ENCODE measurements at places on chromosomes 7 and 10.

DNA sequence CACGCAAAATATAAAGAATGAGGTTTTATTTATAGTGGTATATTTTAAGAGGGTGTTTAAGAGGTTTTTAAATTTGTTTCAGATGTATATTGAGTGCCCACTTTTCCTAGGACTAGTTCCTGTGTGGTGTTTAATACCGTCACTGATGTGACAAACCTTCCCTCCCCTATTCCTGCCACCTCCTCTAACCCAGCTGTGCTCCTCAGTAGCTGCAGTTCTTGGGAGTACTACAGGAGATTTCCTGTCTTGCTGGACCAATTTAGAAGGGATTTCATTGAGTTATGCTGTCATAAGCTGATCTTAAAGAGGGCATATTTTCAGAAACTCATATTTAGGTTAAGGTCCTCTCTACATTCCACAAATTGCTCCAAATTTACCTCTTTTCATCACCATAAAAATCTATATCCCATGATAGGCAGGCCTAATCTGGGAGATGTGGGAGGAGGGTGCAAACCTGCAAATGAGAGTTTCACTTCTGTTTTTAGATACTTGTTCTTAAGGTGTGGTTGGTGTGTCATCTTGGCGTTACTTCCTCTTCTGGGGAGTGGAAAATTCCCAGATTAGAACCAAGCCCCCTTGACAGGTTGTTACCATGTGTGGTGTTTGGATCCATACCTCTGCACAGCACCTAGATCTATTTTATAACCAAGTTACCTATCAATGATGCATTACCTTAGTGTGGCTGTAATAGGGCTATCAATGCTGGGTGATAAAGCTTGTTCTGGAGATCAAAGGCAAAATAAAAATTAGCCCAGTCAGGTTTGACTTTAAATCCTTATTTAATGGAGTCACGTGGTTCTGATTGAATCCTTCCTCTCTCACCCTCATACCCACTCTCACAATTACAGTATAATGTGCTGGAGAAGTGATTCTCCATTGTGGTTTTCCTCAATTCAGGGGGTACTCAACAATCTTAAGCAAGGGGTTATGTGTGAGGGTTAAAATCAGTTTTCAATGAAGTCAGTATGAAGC, 141.1 kb downstream of the CDK14 start:
- DNase-seq: no peak

DNA sequence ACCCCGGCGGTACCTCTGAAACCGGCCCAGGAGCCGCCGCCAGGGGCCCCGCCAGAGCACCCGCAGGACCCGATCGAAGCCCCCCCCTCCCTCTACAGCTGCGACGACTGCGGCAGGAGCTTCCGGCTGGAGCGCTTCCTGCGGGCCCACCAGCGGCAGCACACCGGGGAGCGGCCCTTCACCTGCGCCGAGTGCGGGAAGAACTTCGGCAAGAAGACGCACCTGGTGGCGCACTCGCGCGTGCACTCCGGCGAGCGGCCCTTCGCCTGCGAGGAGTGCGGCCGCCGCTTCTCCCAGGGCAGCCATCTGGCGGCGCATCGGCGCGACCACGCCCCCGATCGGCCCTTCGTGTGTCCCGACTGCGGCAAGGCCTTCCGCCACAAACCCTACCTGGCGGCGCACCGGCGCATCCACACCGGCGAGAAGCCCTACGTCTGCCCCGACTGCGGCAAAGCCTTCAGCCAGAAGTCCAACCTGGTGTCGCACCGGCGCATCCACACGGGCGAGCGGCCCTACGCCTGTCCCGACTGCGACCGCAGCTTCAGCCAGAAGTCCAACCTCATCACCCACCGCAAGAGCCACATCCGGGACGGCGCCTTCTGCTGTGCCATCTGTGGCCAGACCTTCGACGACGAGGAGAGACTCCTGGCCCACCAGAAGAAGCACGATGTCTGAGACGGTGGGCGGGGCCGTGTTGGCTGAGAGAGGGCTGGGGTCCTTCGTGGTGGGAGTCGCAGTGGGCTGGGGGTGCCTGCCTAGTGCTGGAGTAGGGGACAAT, 3.8 kb downstream of the REPIN1 start:
- DNase-seq: no peak

GRCh38 chr7:87452279-87452678, 23.2 kb downstream of the ABCB4 start:
- DNase-seq: no peak

GRCh38 chr7:1537535-1538412, 7.3 kb downstream of the MAFK start:
- peak; percentile 92 for DNase-seq

GRCh38 chr10:103276896-103277712, at the start of gene INA:
Gene INA (plus strand): TSS chr10:103277138. CDS start chr10:103277212, 74 bp downstream.
- DNase-seq: no peak

GRCh38 chr10:113263056-113263455, 289.8 kb upstream of the HABP2 start:
- no peak for DNase-seq

GRCh38 chr10:45555795-45556194, 116.8 kb downstream of the ZFAND4 start:
- no peak for DNase-seq

DNA sequence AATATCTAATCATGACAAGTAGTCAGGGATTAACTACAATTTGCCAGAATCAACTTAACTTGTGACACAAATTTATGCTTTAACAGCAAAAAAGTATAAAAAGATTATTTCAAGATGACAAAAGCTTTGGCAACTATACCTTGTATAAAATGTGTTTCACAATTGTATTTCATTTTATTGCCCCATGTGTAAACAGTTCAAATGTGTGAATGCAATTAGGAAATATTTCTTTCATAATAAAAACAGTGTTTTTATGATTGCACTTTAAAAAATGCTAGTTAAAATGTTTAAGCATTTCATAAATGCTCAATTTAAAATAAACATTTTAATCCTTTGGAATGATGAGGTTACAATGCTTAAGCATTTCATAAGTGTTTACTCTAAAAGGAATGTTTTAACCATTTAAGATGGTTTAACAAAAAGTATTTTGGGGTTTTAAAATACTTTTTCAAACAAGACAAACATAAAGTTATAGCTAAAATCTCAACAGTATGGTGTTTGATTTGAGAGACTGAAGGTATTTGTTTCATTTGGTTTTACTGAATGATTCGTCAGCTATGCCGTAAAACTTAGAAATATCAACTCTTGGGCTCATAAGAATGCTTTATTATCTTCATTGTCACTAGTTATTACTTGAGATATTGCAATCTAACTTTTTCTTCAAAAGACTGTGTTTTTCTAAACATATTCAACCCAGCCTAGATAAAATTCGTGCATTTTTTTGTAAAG, 50.1 kb downstream of the SFTPD start:
- DNase-seq: no peak

- peak; percentile 33 for DNase-seq
These were observed 834 bp downstream of the CDH23 start for GRCh38 chr10:71397296-71398212.

GRCh38 chr7:14691597-14692203, 210.9 kb downstream of the DGKB start:
- DNase-seq: peak; percentile 63

DNA sequence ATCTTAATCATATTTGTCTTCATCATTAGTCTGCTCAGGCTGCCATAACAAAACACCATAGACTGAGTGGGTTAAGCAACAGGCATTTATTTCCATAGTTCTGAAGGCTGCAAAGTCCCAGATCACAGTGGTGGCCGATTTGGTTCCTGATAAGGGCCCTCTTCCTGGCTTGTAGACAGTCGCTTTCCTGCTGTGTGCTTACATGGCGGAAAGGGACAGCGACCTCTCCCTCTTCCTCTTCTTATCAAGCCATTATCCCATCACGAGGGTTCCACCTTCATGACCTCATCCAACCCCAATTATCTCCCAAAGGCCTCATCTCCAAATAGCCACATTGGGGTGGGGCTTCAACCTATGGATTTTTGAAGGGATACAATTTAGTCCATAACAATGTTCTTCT, 84.0 kb downstream of the LYZL1 start:
- DNase-seq: no peak

- DNase-seq: no peak
These were observed 287.5 kb upstream of the KLF14 start for GRCh38 chr7:131021460-131021859.

GRCh38 chr7:103394566-103394965, 47.1 kb downstream of the PSMC2 start:
- no peak for DNase-seq

- DNase-seq: no peak
These were observed 44.8 kb upstream of the HPSE2 start for GRCh38 chr10:99280472-99280871.

DNA sequence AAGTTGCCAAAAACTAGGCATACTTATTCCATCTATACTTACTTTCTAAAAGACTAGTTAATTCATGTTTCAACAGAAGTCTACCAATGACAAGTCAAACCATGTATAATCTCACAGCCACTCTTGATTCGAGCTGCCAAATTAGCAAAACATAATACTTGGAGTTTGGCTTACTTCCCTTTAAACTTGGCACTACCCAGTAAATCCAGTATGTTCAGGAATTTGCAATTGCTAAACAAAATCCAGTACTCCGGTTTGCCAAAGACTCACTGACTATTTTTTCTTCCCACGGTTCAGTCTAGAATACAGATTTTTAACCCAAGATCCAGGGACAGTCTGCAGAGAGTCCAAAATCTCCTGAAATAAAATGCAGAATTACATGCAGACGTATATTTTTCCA, 4.6 kb downstream of the OAT start:
- no peak for DNase-seq

GRCh38 chr10:69726850-69727249, 74.9 kb upstream of the COL13A1 start:
- DNase-seq: no peak

DNA sequence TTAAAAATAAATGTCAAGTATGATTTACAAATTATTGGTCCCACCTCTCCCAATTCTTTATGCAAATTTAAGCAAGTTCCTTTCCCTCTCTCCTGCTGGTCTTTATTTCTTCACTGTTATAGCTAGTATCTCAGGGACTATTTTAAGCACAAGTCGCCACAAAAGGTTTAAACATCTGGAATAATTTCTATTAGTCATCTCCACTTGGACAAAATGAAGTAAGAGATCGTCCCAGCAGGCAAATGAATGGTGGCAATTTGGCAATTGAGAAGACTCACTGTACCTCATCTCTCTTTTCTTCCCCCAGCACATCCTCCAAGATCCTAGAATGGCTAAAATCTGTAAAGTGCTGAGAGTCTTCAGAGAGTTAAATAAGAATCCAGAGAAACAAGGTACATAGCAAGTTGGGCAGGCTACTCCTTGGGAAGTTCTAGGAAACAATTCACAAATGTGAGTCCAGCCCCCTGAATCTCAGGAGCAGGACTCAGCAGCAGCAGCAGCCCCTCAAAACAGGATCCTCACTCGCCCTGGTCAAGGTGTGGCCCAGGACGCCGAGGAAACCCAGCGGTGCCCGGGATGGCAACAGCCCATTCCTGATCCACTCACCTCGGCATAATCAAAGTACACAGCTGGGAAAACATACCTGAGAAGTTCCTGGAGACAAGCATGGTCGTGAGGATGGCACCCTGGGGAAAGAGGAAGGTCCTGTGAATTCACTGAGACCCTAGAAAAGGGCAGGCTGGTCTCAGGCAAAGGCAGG, 30.3 kb upstream of the NDST2 start:
- no peak for DNase-seq

GRCh38 chr10:72561745-72562166, 64.1 kb downstream of the MICU1 start:
- no peak for DNase-seq

DNA sequence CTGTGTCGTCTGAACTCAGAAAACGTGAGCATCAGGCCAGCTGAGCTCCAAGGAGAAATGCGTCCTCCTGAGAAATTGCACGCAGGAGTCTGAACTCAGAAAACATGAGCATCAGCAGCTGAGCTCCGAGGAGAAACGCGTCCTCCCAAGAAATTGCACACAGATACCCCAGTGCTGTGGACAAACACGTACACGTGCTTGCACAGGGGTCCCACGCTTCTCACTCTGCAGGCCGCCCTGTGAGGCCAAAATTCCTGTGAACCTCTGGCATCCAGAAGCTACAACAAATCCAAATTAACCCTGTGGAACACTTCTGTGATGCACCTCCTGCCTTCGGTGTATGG, 133.8 kb downstream of the WDR37 start:
- DNase-seq: no peak

DNA sequence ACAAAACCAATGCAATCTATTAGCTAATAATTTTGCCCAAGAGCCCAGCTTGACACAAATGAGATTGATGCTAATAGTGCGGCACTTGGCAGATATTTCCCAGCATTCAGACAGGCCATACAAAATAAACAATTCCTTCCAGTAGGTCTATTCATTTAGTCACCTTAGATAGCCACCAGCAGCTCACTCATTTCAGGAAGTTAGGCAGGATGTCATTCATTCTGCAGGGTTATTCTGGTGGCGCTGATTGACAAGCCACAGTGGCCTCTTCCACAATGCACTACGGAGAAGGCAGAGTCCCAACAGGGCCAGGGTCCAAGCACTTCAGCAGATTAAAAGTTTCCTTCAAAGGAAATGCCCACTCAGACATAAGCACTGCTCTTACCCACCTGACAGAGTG, 55.8 kb downstream of the PIK3AP1 start:
- no peak for DNase-seq

- no peak for DNase-seq
These were observed 27.6 kb downstream of the EZH2 start for GRCh38 chr7:148856578-148856881.

DNA sequence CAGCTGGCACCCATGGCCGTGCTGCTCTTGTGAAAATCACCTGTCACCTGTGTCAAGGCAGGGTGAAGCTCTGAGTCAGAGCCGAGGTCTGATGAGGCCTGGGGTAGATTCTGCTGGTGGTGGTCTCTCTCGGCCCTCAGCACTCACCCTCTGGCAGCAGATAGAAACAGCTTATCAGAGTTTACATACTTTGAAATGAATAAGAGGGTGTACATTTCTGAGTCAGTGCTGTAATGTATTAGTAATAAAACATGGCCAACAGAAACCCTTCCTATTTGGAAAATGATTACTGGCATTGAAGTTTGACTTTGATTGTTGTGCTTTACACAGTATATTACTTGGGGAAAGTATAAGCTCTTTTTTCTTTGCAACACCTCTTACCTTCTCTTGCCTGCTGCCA, 228.8 kb downstream of the SNX10 start:
- no peak for DNase-seq

- no peak for DNase-seq
These were observed 560.9 kb downstream of the DNAJB6 start for GRCh38 chr7:157897681-157898080.

DNA sequence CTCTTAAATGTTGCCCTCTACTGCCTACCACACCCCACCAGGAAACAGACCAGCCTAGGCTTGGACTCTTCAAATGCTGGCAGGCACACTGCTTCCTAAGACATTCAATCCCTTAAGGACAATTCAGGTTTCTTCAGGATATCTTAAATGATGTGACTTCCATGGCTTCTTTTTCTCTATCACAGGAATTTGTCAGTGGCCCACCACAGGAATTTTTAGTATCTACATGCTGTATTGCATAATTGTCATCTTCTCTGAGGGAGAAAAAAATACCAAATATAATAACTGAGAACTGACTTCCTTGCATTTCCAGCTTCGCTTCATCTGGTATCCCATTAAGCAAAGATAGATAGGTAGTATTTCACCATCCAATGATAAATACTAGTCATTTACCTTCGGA, 129.3 kb downstream of the WNT2 start:
- no peak for DNase-seq

All from right cardiac atrium (tissue), 5 donors.